ENCODE measurements at places on chromosomes 12 and 14. TPM values are rescaled to one million over a fixed set of nuclear protein-coding genes. Genes with fewer than 3 reads are reported as not detected.

DNA sequence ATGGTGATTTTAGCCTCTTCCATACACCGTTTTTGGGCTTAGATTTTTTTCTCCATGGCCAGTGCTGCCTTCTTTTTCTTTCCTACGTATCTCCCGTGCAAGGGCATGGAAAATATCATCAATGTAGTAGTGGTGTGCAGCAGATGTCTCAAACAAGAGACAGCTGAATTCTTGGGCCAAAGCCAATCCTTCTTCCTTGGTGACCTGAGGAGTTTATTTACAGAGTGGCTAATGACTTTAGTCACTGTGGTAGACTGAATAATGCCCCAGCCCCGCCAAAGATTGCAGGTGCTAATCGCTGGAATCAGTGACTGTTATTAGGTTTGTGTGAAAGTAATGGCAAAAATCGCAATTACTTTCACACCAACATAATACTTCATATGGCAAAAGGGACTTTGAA lies 235.5 kb upstream of the NOS1 start:
- DNase-seq: no peak

- no peak for DNase-seq
Measured at GRCh38 chr14:105944632-105945610, 418.5 kb downstream of the TMEM121 start.

- no peak for DNase-seq
Measured at GRCh38 chr12:22396735-22397134, 62.2 kb upstream of the ST8SIA1 start.

DNA sequence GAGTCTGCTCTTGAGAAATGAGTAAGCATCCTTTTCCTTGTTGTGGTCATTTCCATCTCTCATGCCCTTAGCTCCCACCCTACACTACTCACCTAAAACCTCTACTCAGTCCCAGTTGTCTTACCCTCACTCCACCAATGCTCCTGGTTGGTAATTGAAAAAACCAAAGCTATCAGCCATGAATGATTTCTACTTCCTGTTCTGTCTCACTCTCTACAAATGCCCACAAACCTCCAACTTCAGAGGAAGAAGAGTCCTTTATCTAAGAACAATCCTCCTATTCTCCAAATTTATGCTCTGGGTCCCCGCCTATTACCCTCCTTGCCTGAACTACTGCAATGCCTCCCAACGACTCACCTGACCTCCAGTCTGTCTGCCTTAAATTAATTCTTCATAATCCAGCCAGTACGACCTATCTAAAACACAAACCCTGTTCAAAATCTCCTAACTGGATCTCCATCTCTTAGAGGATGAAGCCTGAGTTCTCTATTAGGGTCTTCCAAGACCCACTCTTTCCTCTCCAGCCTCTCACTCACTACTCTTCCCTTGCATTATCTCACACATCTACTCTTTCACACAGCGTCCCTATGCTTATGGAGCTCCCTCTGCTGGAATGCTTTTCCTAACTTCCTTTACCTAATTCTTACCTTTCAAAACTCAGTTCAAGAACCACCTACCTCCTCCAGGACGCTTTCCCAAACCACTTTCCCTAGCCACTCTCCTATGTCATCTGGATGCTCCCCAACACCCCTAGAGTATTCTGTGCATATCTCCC lies 2.2 kb downstream of the DHRS1 start:
- DNase-seq: no peak

- DNase-seq: no peak
Measured at GRCh38 chr12:46556819-46557524, 184.4 kb upstream of the SLC38A2 start.

DNA sequence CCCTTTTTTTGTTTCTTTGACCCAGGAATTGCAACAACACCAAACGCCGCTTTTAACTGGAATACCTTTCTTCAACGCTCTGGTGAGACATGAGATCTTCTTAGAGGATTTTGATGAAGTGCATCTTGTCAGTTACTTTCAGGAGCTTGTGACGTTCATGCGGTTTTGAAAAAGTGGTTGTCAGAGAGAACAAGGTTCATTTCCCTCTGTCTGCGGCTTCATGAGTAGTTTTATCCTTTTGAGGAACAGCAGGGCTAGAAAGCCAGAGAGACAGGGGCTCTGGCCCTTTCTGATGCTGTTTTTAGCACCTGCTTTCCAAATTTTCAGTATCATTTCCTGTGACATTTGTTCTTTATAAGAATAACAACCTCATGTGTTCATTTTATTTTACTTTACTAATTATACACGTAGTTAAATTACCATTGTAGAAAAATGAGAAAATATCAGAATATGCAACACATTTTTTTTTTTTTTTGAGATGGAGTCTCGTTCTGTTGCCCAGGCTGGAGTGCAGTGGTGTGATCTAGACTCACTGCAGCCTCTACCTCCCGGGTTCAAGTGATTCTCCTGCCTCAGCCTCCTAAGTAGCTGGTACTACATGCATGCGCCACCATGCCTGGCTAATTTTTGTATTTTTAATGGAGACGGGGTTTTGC lies 61.8 kb downstream of the GLT1D1 start:
- DNase-seq: no peak

DNA sequence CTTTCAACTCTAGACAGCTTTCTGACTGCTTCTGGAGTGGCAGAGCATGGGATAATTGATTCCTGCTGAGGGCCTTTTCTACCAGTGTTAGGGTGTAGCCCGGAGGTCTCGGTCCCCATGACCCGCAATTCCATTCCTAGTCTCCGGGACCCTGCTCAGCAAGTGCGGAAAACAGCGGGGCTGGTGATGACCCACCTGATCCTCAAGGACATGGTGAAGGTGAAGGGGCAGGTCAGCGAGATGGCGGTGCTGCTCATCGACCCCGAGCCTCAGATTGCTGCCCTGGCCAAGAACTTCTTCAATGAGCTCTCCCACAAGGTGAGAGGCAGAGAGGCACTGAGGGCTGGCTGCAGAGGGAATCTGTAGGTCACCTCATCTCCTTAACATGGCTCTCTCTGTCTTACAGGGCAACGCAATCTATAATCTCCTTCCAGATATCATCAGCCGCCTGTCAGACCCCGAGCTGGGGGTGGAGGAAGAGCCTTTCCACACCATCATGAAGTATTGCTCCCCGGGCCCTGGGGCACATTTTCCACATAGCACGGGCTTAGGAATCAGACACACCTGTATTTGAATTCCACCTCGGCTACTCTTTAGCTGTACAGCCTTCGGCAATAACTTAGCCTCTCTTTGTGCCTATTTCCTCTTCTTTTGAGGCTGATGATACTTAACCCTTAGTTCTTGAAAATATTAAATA lies 5.6 kb upstream of the GAPDH start:
- DNase-seq: no peak

DNA sequence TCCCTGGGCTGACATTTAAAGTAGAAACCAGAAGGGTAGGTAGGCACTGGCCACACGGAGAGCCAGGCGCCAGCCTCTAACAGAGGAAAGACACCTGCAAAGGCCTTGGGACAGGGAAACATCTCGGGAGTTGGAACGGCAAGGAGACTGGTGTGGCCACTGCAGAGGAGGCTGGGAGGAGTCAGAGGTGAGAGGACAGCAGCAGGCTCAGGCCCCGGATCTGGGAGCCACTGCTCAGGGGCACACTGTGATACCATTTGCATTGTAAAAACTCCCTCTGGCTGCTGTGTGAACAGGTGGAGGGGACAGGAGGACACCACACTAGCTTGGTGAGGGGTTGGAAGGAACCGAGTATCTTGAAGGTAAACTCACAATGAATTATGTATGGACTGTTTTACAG lies 2.7 kb downstream of the ANHX start:
- DNase-seq: no peak

The FGF23 gene
- not detected for total RNA-seq

The AICDA gene
- not detected for total RNA-seq

The IGF1 gene
- 0.64 TPM for total RNA-seq

The SERPINA6 gene
- total RNA-seq: not detected

The DHRS4 gene
- 16.8 TPM for total RNA-seq

The C12orf50 gene
- not detected for total RNA-seq

The YEATS4 gene
- 16.3 TPM for total RNA-seq

Measured in chondrocyte (in vitro differentiated cells).